T-cell (primary cell): ENCODE measurements at places on chromosomes 1 and 21. TPM values are rescaled to one million over a fixed set of nuclear protein-coding genes. Genes with fewer than 3 reads are reported as not detected.

Gene AURKAIP1
- total RNA-seq = 87.6 TPM

Gene CNR2
- 1.0 TPM for total RNA-seq

Gene RAD54L
- 2.0 TPM for total RNA-seq

Gene GBP6
- total RNA-seq = 0.13 TPM

Gene OR2M3
- total RNA-seq = not detected

Gene FAM3B
- total RNA-seq = not detected

Gene LRRC8D
- total RNA-seq = 43.4 TPM

Gene CYYR1
- total RNA-seq = 0.29 TPM

Gene HSPB7
- total RNA-seq = 0.19 TPM

Gene AKIRIN1
- total RNA-seq = 79.8 TPM

Gene NBPF19
- 81.7 TPM for total RNA-seq

Gene PLA2G2C
- total RNA-seq = not detected

Gene PRRX1
- total RNA-seq = 0.50 TPM

Gene SH3BGRL3
- total RNA-seq = 218 TPM

Gene TEX38
- total RNA-seq = not detected

Gene SGIP1
- total RNA-seq = not detected

Gene C1orf115
- 0.45 TPM for total RNA-seq

Gene SPRR1A
- total RNA-seq = not detected

Gene KCNA2
- 1.5 TPM for total RNA-seq

Gene AMY2A
- total RNA-seq = 1.6 TPM

Gene SLC22A15
- 0.41 TPM for total RNA-seq

Gene ESRRG
- total RNA-seq = 0.13 TPM

Gene EXO1
- 1.4 TPM for total RNA-seq

Gene OLFM3
- not detected for total RNA-seq

Gene FNBP1L
- total RNA-seq = 1.2 TPM

Gene FAM72A
- 0.30 TPM for total RNA-seq

Gene NOTCH2
- 88.5 TPM for total RNA-seq

Gene C1orf185
- total RNA-seq = not detected

Gene MROH7
- total RNA-seq = 0.15 TPM

Gene OR2L13
- not detected for total RNA-seq

Gene LCE3D
- not detected for total RNA-seq

Gene TMEM61
- not detected for total RNA-seq

Gene DENND2C
- 0.79 TPM for total RNA-seq

Gene CTSK
- 7.2 TPM for total RNA-seq

Gene LENEP
- total RNA-seq = not detected

Gene PRRC2C
- total RNA-seq = 229 TPM

Gene TSPAN2
- total RNA-seq = 8.7 TPM

Gene AQP10
- not detected for total RNA-seq

Gene S100A16
- total RNA-seq = 0.53 TPM

Gene FCRL6
- 5.1 TPM for total RNA-seq

Gene OR2T11
- not detected for total RNA-seq

Gene AK5
- total RNA-seq = 23.8 TPM

Gene C8B
- total RNA-seq = 0.13 TPM

Gene AMY2B
- total RNA-seq = 42.3 TPM

Gene KRTAP11-1
- total RNA-seq = not detected

Gene KCNA3
- 101 TPM for total RNA-seq

Gene BLACAT1
- 0.60 TPM for total RNA-seq

Gene SAMD13
- total RNA-seq = not detected

Gene TRIM46
- total RNA-seq = 11.0 TPM

Gene TFF3
- 1.3 TPM for total RNA-seq

Gene GJC2
- 1.1 TPM for total RNA-seq

Gene CACNA1S
- not detected for total RNA-seq

Gene PLPPR5
- total RNA-seq = not detected

Gene CA6
- total RNA-seq = 0.95 TPM

Gene PEAR1
- 0.09 TPM for total RNA-seq

Gene LCE2C
- total RNA-seq = not detected

Gene NES
- not detected for total RNA-seq
